Muscle of back (tissue), 13 donors: ENCODE measurements at places on chromosomes 1 and 21.

DNA sequence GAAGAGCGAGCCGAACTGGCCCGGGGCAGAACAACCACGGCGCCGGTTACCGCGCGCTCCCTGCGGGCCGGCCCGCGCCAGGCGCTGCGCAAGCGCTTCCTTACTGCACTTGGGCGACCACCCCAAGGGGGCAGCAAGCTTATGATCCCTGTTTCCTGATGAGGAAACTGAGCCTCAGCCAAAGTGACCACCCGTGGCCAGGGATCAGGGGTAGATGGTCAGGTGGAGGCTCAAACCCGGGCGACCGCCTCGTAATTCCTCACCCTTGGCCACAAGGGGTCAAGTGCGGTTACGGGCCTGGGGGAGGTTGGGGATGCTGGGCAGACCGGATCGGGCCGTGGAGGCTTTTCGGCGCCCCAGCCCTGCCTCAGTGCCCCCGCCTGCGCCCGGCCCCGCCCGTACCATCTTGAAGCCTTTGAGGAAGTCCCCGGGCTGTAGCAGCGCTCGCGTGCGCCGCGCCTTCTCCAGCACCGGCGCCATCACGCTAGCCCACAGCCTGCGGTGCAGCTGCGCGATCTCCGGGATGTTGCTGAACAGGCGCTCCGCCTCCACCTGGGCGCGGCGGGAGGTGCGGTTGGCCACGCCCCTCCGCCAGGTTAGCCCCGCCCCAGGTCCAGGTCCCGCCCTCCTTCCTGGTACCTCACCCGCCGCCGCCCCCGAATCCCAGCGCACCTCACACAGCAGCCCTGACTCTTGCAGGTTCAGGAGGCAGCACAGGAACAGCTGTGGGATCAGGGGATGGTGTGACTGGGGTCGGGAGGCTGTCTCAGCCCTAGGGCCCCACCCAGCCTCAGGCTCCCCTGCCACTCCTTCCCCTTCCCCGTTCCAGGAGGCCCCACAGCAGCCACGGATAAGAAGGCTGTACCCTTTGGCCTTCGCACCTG is 5.4 kb upstream of the TNFRSF25 start:
- no peak for DNase-seq

DNA sequence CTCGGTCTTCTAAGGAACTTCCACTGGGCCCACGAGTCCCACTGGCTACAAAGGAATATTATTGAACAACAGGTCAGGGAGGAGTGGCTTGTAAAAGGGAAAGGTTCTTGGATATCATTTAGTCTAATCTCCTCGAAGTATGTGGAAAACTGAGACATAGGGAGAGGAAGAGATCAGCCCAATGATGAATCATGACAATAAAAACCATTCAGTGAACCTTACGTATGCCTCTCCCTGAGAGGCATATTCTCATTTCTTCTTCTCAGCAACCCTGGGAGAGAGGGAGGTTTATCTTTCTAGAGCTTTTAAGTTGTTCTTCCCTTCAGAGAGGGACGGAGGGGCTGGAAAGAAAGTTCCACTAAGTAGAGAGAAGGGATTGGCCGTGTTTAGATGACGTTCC is 5.3 kb upstream of the MOB3C start:
- no peak for DNase-seq

- DNase-seq, result no peak
Measured at GRCh38 chr1:246768403-246769020, 44.3 kb downstream of the SCCPDH start.

DNA sequence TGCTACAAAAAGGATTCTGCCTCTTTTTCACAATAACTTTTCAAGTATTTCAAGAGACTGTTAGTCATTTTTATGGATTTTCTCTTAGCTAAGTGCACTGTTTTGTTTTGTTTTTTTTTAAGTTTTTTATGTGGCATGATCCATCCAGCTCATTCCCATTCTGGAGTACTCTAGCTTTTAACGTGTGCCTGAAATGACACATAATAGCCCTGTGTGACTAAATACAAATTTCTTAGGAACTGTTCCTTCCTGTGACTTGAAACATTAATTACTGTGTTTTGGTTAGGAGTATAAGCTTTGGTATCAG is 143.9 kb downstream of the HS2ST1 start:
- no peak for DNase-seq

DNA sequence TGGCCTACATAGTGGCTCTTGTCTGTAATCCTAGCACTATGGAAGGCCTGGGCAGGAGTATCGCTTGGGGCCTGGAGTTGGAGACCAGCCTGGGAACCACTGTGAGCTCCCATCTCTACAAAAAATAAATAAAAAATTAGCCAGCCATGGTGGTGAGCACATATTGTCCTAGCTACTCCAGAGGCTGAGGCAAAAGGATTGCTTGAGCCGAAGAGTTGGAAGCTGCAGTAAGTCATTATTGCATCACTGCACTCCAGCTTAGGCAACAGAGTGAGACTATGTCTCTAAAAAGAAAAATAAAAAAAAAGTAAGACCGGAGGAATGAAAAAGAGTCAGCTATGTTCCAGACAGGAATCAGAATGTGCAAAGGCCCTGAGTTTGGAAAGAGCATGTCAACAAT is 115.3 kb downstream of the CYYR1 start:
- no peak for DNase-seq

DNA sequence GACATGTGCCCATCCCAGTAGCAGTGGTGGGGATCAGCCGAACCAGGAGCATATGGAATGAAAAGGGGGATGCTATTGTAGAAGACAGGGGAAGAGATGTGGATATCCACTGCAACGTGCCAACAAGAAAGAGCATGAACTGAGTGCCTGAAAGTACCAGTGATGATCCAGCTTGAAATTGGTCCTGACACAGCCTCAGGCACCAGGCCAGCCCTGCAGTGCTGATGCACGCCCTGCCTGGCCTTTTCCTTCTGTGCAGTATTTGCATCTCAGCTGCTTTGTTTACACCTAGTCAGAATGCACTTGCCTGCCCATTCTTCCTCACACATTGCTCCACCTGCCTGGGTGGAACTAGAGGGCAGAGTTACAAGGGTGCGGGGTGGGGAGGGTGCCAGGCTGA is 50.3 kb upstream of the ARTN start:
- DNase-seq, result no peak

DNA sequence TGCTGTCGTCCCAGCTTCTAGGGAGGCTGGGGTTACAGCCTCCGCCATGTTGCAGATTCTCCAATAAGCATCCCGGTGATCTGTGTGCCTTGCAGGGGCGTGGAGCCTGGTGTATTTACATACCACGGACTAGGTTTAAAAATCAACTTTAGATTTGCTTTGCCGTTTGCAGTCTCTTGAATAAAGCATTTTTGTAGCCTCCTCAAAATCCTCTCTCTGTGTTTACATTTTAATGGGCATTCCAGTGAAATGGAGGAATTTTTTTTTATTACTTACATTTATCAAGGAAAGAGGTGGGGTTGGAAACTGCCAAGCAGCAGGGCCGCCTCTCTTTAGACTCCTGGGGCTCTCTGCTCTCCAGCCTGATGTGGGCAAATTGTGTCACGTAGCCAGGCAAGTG is 437.5 kb upstream of the VAMP3 start:
- no peak for DNase-seq

DNA sequence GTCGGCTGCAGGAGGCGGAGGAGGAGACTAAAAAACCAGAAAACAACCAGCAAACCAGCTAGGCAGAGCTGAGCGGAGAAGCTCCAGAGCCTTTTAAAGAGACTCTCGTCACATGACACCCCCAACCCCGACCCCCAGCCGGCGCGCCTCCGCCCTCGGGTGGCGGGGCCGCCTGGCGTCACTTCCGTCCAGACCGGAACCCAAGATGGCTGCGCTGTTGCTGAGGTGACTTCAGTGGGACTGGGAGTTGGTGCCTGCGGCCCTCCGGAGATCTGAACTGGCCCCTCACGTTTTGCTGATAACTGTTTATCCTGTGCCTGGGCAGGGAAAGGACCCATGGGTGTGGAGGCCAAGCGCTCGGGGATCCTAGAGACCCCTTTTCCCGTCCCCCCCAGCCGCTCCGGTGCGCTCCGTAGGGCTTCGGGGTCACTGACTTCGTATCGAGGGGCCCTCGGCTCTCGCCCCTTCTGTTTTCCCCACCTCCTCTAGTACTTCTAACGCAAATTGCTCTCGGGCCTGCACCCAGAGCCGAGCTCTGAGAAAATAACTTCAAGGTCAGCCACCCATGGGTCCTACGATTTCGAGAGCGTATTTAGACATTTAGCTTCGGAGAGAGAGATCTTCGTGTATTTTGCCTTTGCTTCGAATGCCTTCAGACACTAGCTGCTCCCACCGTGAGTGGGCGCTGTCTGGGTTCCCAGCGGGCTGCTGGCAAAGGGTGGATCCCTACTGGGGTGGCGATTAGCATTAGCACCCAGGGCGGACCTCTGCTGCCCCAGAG is at the start of gene SDHC:
TSS of gene SDHC (plus strand) at position 181 of the 781 bp plus-strand sequence. CDS start at position 206, 25 bp downstream.
- DNase-seq, result peak; percentile 91

DNA sequence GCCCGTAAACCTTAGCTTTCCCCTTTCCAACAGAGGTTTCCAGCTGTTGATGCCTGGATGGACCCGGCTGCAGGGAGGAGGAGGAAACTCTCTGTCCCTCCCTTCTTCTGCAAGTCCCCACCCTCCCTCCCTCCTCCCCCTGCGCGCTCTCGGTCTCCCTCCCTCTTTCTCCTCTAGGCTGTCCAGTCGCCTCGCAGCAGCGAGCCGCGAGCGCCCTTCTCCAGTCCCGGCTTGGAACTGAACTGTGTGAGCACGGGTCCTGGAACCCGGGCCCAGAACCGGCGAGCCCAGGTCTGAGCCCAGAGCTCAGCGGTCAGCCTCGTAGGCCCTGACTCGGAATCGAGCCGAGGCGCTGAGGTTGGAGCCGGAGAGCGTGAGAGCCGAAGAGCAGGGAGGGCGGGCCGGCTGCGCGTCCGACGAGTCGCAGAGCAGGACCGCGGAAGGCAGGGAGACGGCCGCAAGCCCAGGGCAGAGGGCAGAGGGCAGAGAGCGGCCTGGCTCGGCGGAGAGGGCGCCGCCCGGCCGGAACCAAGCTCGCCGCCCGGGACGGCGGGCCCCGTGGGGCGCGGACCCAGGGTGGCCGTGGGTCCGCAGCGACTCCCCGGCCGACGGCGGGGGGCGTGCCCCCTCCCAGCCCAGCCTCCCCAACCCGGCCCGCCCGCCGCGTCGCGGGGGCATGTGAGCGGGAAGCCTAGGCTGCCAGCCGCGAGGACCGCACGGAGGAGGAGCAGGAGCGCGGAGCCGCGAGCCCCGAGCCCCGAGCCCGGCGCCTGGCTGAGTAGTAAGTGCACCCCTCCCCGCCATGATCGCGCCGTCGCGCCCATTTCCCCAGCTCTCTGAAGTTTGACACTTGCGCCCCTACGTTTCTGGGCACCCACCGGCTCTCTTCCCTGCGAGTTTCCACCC is at the start of gene SOX13:
TSS of gene SOX13 (plus strand) at position 185 of the 906 bp plus-strand sequence. CDS start 39,801 bp downstream, outside the sequence.
- peak; percentile 81 for DNase-seq

GRCh38 chr1:3785456-3786157 is 10.7 kb downstream of the LRRC47 start:
- DNase-seq, result no peak
